ENCODE measurements at places on chromosomes 13 and 19.

GRCh38 chr19:11736696-11737095, 2.0 kb downstream of the ZNF823 start:
- no peak for DNase-seq

GRCh38 chr13:30898678-30899241, 7.3 kb upstream of the MEDAG start:
- no peak for DNase-seq

DNA sequence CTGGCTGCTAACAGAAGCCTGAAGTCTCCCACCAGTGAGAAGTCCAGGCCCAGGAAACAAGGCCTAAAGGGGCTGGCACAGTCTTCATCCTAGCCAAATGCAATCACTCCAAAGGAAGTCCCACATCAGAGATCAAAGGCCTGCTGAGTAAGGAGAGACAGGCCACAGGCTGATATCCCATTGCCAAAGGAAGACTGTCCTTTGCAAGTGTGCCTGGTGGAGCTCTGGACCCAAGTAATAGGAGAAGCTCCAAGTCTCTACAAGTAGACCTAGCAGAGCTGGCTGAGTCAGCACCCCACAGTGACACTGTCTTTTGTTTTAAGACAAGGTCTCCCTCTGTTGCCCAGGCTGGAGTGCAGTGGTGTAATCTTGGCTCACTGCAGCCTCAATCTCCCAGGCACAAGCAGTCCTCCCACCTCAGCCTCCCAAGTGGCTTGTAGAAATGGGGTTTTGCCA, 4.5 kb downstream of the DBP start:
- no peak for DNase-seq

DNA sequence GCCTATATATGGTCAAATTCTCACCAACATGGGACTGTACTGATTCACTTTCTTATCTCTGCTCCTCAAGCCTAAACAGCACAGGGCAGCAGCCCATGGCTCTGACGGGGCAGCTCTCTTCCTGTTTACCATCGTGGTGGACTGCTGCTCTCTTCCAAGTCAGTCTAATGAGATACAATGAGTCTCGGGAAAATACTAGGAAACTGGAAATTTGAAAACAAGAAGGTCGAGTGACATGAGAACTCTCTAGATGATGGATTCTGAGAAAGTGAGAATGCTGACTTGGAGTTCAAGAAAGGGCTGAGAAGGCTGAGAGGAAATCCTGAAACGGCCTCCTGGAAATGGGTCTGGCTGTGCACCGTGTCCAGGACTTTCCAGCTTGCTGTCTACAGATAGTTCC, 122.8 kb upstream of the ARGLU1 start:
- no peak for DNase-seq

GRCh38 chr19:48578891-48579290, 26.9 kb downstream of the SULT2B1 start:
- no peak for DNase-seq

DNA sequence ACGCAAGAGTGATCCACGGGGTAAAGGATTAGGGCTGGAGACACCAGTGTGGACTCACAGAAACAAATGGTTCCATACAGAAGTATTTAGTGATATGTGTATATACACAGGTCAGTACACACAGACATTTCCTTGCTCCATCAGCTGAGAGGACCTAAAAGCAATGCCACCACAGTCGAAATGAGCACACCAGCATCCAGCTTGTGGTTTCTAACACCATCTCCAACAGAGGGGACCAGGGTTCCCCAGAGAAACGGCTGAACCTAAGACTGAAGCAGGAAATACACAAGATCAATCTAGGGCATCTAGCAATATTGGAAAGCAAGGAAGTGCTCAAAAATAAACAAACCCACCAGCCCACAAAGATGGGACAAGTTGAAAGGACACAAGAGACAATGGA, 7.6 kb downstream of the GGACT start:
- no peak for DNase-seq

DNA sequence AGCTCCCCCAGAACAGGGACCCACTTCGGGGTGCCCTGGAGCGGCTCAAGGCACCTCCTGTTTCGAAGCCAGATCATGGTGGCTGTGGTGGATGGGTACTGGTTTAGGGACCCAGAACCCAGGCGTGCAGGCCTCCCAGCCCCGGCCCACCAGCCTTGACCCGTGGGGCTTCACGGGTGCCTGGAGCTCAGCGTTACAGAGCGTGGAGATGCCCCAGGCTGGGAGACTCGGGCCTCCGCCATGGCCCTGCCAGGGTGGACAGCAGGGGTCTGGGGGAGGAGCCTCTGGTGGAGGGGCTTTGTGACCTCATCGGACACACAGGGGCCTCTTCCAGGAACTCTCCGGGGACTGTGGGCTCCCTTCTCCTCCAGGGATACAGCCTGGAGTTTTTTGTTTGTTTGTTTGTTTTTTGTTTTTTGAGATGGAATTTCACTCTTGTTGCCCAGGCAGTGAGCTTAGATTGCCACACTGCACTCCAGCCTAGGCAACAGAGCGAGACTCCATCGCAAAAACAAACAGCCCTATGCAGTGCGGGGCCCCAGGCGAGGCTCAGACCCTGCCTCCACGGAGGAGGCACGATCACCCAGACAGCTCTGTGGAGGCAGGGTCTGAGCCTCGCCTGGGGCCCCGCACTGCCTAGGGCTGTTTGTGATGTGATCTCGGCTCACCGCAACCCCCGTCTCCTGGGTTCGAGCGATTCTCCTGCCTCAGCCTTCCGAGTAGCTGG, at the start of gene GARIN5B:
Gene GARIN5B, minus strand, starts transcription at position 271 of the 727 bp plus-strand sequence. Its CDS starts 194 bp downstream, at position 77.
- DNase-seq = no peak

Measured in breast epithelium (tissue), 4 donors.